KBM-7 (cell line): ENCODE measurements at places on chromosomes 7 and 10.

GRCh38 chr7:31922848-31923247 is 147.4 kb downstream of the PDE1C start:
- DNase-seq, result no peak

GRCh38 chr10:91591797-91592174 is 41.1 kb downstream of the PPP1R3C start:
- DNase-seq, result no peak

GRCh38 chr7:78020874-78021249 is 222.3 kb downstream of the PHTF2 start:
- DNase-seq, result no peak

- DNase-seq, result peak; percentile 93
Observed at GRCh38 chr10:45008524-45009161, 7.9 kb downstream of the ZNF22 start.

DNA sequence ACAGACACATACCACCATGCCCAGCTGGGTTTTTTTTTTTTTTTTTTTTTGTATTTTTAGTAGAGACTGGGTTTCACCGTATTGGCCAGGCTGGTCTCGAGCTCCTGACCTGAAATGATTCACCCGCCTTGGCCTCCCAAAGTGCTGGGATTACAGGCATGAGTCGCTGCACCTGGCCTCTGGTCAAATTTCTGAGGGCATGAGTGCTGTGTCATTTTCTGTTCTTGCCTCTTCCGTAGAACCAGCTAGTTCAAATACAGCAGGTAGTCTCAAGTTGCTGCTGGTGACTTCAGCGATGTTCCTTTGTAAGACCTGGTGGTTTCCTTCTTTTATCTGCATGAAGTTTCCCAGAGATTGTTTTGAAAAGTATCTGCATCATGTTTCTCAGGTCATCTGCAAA is 134.8 kb upstream of the SHH start:
- DNase-seq, result no peak

- no peak for DNase-seq
Observed at GRCh38 chr7:40916813-40917212, 782.0 kb downstream of the SUGCT start.

GRCh38 chr10:88004451-88004850 is 141.0 kb downstream of the PTEN start:
- no peak for DNase-seq

GRCh38 chr10:123792248-123792978 is 99.2 kb downstream of the CPXM2 start:
- DNase-seq, result no peak

GRCh38 chr7:129394101-129394500 is 40.1 kb upstream of the STRIP2 start:
- DNase-seq, result no peak

GRCh38 chr7:106270122-106270977 is 14.4 kb downstream of the NAMPT start:
- DNase-seq, result no peak

DNA sequence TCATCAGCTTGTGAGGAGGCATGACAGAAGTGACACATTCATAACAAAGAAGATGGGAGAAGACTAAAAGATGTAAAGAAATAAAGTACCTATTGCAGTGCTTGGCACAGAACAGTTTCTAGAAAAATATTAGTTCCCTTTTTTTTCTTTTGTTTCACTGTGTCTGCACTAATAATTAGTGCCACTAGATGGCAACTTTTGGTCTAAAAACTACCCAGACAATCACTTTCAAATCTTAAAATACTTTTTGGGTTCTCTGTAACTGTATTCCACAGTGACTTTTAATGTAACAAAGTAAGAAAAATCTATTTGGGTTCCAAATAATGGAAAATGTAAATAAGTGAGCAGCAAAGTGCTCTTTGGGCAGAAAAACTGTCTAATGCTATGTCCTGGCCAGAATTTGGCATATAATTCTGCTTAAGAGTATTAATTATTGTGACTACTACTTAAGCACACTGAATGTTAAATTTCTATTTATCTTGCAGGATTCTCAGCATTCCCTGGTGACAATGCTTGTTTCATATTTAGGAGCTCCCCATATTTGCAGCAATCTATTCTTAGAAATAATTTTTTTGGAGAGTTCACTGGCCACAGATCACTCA is 134.8 kb upstream of the KIF5B start:
- peak; percentile 87 for DNase-seq

DNA sequence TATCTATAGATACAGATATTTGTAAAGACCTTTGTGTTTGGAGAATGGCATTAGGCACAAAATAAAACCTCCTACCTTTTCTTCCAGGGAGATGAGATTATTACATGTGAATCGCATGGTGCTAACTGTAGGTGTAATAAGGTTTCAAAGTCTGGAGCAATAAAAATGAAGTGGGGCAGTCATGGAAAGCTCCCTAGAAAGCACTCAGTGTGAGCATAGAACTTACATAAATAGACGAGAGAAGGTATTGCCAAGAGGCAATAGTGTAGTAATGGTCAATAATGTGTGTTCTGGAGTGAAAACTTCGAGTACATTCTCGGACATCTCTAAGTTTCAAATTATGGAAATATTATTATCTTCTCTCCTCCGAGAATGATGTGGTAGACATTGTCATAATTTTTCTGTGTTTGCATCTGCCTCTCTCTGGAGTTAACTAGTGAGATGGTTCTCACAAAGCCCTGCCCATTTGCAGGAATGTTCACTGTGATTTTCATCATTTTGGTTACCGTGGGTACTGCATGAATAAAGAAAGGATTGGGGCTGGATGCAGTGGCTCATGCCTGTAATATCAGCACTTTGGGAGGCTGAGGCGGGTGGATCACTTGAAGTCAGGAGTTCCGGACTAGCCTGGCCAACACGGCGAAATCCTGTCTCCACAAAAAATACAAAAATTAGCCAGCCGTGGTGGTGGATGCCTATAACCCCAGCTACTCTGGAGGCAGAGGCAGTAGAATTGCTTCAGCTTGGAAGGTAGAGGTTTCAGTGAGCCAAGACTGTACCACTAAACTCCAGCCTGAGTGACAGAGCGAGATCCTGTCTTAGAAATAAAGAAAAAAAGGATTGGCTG is 10.6 kb downstream of the VIM start:
- no peak for DNase-seq

- DNase-seq, result no peak
Observed at GRCh38 chr7:1745018-1745532, 75.0 kb downstream of the ELFN1 start.

- DNase-seq, result no peak
Observed at GRCh38 chr10:90352288-90352687, 505.6 kb downstream of the HTR7 start.

DNA sequence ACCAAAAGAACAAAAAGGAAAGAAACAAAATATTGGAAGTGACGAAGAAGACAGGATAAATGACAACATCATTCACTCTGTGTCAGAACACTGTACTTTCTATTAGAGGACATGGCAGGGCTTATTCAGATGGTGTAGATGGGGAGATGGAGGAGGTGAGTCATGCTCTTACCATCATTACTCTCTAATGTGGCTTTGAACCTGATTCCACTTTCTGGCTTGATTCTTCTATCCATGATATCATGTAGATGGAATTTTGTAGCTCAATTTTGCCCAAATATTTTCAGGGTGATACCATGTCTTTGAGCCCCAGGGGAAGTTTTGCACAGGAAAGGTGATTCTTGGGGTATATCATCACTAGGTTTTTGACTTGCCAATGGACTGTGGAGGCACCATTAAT is 91.7 kb downstream of the CFAP58 start:
- no peak for DNase-seq

DNA sequence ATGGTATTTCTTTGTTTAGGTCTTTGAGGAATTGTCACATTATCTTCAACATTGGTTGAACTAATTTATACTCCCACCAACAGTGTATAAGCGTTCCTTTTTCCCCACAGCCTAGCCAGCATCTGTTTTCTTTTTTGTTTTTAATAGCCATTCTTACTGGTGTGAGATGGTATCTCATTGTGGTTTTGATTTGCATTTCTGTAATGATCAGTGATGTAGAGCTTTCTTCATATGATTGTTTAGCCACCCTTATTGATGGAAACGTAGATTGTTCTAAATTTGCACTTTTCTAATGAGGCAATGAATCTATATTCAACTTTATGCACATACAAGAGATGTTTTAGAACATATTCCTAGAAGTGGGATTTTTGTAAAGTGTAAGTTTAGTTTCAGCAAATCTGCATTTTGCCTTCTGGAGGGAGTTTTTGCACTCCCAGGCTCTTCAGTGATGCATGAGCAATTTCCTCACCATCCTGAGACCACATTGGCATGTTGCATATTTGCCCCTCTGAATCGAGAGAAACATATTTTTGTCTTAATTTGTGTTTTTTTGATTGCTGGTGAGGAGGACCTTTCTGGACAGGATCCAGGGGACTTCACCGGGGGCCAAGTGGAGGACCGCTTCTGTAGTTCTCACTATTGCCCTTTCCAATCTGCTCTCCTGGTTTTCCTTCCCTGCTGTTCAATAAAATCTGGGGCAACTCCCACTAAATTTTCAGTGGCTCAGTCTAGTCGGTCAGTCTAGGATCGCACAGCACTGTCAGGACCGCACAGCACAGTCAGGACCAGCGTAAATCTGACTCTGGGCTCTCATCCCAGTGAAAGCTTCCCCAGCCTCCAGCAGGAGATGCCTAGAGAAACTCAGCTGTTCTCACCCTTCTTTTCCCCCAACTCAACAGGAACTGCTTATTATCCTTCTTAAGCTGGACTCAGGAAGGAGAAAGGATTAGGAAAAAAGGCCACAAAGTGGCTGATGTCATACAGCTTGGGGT is 157.0 kb downstream of the PTPN20 start:
- no peak for DNase-seq

GRCh38 chr7:101669307-101669706 is 40.2 kb upstream of the MYL10 start:
- DNase-seq, result peak; percentile 24

- no peak for DNase-seq
Observed at GRCh38 chr7:107982042-107982840, 20.7 kb downstream of the LAMB1 start.

DNA sequence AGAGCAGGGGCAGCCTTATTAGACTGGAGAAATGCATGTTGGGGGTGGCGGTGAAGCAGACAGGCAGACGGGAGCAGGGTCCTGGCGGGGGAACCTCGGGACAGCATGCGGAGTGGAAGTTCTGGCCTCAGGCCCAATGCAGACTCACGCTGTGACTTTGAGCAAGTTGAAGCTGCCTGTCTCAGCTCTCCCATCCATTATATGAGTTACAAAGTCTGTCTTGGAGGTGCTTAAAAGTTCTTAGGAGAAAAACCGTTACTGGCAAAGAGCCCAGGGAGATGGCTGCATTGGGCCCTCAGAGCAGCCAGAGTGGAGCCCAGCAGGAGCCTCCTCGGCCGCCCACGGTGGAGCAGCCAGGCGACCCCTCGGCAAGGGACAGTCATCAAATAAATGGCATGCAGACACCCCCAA is 509.5 kb downstream of the PLXNA4 start:
- no peak for DNase-seq

GRCh38 chr7:25926891-25927625 is 224.9 kb upstream of the NFE2L3 start:
- DNase-seq, result peak; percentile 64

GRCh38 chr7:105229641-105230040 is 159.1 kb downstream of the SRPK2 start:
- no peak for DNase-seq

- no peak for DNase-seq
Observed at GRCh38 chr10:113543107-113543955, 9.5 kb upstream of the HABP2 start.

DNA sequence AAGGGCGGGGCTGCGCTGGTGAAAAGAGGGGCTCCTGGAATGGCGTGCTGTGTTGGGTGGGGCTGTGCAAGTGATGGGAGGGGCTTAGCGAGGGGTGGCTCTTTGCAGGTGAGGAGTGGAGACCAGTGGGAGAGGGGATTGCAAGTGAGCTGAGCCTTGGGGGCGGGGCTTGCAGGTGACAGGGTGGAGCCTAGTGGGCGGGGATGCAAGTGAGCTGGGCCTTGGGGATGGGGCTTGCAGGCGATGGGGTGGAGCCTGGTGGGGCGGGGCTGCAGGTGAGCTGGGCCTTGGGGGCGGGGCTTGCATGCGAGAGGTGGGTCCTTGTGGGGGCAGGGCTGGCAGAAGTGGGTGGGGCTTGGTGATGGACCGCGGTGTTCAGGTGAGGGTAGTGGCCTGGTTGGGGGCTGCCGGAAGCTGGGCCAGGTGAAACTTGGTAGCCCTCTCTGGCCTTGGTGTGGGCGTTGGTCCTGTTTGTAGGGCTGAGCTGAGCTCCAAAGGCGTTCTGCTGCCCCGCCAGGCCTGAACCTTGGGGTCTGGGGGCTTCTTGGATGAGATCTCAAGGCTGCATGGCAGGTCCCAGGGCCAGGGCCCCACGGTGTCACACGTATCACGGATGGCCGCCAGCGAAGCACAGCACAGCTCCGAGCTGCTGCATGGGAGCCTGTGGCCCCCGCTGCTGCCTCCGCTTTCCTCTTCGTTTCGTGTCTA is 743 bp upstream of the PITRM1 start:
- DNase-seq, result no peak

DNA sequence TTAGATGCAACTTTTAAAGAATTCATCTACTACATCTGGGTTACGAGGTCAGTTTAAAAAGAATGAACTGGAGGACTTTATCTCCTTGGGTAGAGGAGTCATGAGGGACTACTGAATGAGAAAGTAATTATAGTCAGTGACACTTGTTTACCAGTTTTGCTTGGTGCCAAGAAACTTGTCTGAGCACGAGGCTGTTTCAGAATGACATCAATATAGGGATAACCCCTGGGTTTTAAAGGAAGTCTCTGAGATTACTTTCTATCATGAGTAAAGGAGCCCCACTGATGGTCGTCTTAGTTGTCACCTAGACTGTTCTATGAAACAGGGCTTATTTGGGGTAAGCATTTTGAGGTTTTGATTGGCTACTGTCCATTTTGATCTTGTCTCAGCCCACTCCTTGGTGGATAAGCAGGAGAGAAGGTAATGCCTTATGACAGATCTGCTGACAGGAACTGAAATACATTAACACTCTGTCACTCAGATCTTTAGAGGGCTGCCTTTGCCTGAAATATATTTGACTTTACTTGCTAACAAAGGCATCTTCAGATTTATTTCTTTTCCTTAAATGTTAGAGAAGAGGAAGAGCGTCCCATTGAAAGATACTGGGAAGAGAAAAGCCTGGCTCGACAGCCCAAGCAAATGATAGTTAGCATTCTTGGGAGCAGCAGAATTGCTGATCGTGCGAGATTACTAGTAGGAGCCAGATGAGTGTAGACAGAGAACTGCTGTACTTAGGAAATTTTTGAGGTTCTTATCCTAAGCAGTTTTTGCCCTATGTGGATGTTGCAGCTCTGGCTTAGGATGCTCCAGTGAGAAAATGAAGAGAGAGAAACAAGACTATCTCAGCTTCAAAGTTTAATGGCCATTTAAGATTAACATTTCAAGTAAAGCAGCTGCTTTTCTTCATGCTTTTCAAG is 299.2 kb upstream of the LRGUK start:
- DNase-seq, result no peak

DNA sequence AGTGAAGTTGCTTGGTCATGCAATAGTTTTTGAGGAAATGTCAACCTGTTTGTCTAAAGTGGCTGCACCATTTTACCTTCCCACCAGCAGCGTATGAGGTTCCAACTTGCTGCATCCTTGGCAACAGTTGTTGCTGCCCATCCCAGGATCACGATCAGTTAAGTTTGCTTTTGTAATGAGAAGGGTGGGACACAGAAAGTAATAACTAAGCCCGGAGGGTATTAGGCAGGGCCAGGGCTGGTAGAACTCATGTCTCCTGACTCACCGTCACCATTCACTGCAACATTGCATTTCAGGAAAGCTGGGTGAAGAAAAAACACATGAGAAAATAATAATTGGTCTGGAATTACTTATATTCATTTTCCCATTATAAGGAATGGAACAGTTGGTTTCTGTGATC is 25.4 kb downstream of the CELF2 start:
- DNase-seq, result no peak

- DNase-seq, result no peak
Observed at GRCh38 chr7:147478796-147479195, 1111.8 kb upstream of the C7orf33 start.
